CD4-positive, alpha-beta T cell treated with Interleukin-21 for 1 hour (primary cell): ENCODE measurements at places on chromosomes 6 and 20.
A peak's percentile ranks its signal among the peaks of the same experiment; 100 is the strongest.

GRCh38 chr20:1122388-1123315 lies 4.2 kb downstream of the PSMF1 start:
- DNase-seq: peak; percentile 27

- DNase-seq: no peak
Measured at GRCh38 chr6:169158174-169158573, 95.5 kb downstream of the THBS2 start.

DNA sequence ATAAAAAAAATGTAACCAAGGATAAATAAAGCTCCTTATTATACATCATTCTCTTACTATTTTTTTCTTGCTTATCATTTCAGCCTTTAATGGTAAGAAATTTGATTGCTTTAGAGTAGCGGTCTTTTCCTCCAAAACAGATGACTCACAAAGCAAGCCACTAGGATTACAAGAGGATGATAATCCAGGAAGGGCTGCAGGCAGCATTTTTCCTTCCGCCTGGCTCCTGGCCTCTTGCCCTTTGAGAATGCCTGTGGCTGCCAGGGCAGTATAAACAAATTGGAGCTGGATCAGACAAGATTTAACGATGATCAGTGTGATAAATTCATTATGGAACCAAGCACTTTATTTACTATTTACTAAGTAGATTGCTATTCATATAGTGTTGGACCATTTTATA lies 9.7 kb upstream of the FBXL4 start:
- DNase-seq: no peak

DNA sequence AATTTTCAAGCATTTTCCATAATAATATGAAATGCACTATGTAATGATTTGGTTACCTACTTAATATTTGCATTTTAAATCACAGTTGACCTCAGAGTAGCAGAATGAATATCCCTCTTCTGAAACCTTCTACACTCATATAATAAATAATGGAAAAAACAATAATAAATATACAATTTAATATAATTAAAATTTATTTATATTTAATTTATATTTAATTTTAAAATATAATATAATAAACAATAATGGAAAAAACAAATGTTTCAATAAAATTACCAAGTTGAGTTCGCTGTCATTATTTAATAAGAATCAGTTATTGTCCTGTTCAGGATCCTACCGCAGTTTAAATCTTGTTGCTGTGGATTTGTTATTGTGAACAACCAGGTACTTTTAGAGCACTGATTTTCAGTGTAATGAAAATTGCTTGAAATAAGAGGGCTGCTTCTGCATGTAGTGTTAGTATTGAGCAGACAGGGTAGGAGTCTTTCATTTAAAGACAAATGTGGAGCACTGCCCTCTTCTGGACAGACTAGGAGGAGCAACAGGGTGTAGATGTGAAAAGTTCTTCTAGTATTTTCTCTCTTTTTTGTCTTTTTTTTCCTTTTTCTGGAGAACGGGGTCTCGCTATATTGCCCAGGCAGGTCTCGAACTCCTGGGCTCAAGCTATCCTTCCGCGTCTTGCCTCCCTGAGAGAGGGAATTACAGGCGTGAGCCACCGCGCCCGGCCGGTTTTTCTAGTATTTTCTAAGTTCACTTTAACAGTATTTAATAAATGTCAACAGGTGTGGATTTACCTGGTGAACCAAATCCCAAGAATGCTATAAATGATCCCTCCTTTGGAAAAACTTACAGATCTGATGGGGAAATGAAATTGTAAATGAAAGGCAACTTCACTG lies 13.6 kb downstream of the TRAPPC3L start:
- peak; percentile 69 for DNase-seq

- DNase-seq: no peak
Measured at GRCh38 chr6:81890846-81891245, 138.4 kb upstream of the TENT5A start.

GRCh38 chr6:3813150-3813780 lies 35.9 kb upstream of the FAM50B start:
- no peak for DNase-seq

DNA sequence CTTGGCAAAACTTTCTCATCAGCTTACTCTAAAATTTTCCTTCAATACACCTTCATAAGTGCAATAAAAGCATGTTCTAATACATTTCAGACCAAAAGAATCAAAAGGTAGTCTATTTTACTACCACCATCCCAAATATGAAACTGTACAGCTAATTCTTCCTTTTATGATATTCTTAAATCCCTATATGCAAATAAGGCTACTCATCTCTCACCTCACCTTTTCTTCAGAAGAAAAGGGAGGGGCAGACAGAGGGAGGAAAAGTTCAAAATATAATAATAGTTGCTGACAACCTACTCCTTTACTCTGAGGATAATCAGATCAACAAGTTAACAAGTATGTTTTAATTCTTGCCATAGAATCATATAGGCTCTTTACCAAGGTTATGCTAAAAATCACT lies 7.4 kb downstream of the C6orf120 start:
- DNase-seq: no peak

- no peak for DNase-seq
Measured at GRCh38 chr6:1091900-1092299, 220.0 kb upstream of the FOXQ1 start.
